ENCODE measurements at places on chromosomes 6 and 20.

GRCh38 chr6:148367411-148368024 is 24.9 kb downstream of the SASH1 start:
- no peak for DNase-seq

DNA sequence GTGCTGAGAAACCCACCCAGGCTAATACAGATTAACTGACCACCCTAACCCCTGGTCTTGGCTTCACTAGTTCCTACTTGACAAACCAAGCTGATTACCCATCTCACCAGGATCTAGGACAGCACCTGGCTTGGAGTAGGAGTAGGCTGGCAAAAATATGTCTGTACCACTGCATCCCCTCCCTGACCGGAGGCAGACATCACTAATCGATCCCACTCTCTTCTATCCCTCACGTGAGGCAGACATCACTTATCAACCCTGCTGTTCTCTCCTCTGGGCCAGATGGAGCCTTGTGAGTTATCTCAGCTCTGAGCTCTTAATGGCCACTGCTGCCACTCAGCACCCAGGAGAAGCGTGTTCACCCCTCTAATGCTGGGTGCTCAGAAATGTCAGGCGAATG is 324.3 kb downstream of the CDH4 start:
- DNase-seq, result no peak

DNA sequence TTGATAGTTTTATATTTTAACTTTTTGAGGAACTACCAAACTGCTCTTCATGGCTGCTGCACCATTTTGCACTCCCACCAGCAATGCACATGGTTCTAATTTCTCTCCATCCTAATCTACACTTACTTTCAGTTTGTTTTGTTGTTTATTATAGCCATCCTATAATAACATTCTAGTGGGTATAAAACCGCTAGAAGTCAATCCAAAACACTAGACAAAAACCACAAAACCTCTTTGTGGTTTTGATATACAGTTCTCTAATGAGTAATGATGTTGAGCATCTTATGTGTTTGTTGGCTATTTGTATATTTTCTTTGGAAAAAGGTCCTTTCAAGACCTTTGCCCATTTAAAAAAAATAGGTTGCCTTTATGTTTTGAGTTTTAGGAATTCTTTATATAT is 5.6 kb downstream of the RPP21 start:
- DNase-seq, result no peak

- no peak for DNase-seq
Measured at GRCh38 chr6:4727671-4728435, 48.4 kb upstream of the CDYL start.

DNA sequence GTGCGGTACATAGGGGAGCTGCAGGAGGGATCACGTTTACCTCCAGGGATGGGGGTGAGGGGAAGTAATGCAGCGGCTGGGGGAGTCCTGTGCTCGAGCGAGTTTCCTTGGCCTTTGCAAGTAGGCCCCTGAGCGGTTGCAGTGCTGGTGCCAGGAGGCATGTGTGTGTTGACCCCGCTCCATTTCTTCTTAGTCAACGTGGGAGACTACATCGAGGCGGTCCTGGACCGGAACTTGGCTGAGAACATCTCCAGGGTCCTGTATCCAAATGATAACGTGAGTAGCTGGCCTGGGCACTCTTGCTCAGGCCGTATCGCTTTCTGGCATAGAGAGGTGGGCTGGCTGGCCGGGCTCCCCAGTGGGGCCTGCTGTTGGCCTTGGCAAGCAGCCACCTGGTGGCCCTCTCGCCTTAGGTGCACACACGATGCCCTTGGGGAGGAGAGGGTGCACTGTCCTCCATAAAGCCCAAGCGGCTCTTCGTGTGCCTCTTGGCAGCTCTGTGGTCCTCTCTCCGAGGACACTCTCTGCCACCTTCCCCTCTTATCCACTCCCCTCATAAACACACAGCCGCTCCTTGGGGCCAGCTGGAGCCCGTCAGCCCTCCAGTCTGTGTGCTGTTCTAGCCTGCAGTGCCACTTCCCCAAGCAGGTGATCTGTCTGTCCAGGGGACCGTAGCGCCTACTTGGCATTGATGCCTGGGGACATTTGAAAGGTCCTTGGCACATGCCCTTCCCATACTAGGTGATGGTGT is 29.3 kb downstream of the PYGB start:
- DNase-seq, result no peak

GRCh38 chr20:4519534-4519933 is 202.2 kb upstream of the PRND start:
- no peak for DNase-seq

- no peak for DNase-seq
Measured at GRCh38 chr6:89941031-89941762, 46.9 kb downstream of the GJA10 start.

GRCh38 chr6:85186546-85187175 is 263.2 kb upstream of the NT5E start:
- no peak for DNase-seq

GRCh38 chr6:15423286-15423993 is 177.6 kb downstream of the JARID2 start:
- DNase-seq, result no peak

DNA sequence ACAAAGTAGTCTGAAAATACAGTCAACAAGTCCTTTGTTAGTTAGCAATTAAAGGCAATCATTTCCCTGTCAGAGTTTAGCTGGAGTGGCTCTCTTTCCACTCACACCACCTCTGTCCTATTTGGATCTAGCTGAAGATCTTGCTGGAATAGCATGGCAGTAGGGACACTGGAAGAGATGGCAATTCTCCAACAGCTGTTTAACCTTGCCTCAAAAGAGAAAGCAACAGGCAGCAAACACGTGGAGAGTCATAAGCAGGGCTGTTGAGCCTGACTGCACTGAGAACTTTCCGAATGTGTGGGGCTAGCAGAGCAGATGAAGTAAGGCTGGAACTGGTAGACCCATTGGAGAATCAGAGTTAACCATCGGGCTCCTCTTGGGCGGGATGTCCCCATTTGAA is 38.0 kb upstream of the PRSS35 start:
- DNase-seq, result no peak
